Fibroblast of skin of right quadriceps (primary cell): ENCODE measurements at places on chromosomes 13 and 19.

- no peak for DNase-seq
These were observed 859.9 kb upstream of the SLC10A2 start for GRCh38 chr13:103926118-103926517.

- no peak for DNase-seq
These were observed 102.8 kb downstream of the STARD13 start for GRCh38 chr13:33182729-33183128.

DNA sequence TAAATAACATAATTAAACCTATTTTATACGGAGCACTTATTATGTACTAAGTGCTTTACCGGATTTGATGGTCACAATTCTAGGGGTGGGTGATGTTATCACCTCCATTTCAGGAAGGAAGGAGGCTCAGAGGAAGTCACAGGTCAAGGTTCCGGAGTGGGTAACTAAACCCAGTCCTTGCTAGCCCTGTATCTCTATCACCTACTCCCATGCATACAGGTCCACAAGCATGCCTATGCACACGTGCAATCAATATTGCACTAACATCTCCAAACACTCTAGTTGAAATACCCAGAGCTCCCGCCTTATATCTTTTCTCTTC lies 17.8 kb upstream of the FOSB start:
- DNase-seq, result no peak

GRCh38 chr13:67143544-67144115 lies 86.5 kb downstream of the PCDH9 start:
- DNase-seq, result no peak

GRCh38 chr13:39422845-39423565 lies 180.0 kb downstream of the LHFPL6 start:
- DNase-seq, result peak; percentile 33

- no peak for DNase-seq
These were observed 6.5 kb downstream of the PLEKHG2 start for GRCh38 chr19:39419003-39419402.

- DNase-seq, result no peak
These were observed 255.3 kb downstream of the TEX29 start for GRCh38 chr13:111575719-111576118.

GRCh38 chr13:25910991-25911419 lies 140.8 kb downstream of the SHISA2 start:
- no peak for DNase-seq

DNA sequence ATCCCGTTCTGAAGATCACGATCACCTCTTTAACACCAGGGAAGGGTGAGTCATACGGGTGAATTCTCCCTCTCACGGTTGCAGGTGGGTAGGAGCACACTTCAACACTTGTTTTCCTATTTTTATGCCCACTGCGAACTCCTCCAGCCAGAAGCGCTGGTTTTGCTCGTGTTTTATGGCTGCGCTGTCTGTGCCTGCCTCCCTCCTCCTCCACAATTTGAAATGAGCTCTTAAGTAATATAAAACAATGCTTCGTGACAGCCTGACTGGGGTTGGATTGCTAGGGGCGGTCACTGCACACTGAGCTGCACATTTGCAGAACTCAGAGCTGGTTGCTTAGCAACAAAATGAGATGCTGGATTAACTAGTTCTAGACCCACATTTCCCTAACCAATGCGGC lies 12.9 kb downstream of the CCDC70 start:
- DNase-seq, result no peak

GRCh38 chr19:49977881-49978280 lies 16.9 kb upstream of the SIGLEC11 start:
- no peak for DNase-seq

GRCh38 chr13:109672545-109672944 lies 113.8 kb downstream of the IRS2 start:
- DNase-seq, result peak; percentile 62

DNA sequence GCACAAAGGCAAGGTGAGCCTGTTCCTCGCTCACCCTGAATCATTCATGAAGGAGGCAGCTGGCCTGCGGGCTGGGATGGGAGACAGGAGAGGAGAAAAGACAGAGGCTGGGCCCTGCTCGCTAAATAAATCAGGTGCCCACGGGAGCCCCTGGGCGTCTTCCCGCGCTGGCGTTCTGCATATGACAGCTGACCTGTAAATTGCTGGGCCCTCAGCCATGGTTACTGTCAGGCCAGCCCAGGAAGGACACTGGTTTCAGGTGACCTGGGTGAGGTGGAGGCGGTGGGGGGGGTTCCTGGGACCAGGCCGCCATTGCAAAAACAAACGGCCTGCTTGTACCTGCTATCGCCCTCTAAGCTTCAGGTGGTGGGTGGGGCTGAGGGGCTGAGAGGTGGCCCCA lies 3.4 kb upstream of the PTBP1 start:
- DNase-seq, result no peak

GRCh38 chr13:29566206-29566605 lies 29.3 kb downstream of the SLC7A1 start:
- no peak for DNase-seq

- DNase-seq, result no peak
These were observed 245.4 kb upstream of the SPRY2 start for GRCh38 chr13:80586356-80586755.

DNA sequence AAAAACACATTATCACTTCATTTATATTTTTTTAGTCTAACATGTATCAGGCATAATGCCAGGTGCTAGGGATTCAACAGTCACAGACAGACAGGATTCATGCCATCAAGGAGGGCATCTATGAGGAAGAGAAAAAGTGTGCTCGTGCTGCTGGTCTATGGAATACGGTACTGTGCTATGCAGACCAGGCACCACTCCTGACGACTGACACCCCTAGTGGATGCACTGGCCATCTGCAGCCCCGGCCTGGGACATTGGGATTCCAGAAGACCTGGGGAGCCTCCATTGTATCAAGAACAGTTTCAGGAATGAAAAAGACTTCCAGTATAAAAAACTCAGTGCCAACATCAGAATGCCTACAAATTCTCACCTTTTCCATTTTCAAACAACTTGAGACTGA lies 94.0 kb downstream of the KLF12 start:
- no peak for DNase-seq

- peak; percentile 5 for DNase-seq
These were observed 79.2 kb downstream of the IRS2 start for GRCh38 chr13:109707044-109707741.

DNA sequence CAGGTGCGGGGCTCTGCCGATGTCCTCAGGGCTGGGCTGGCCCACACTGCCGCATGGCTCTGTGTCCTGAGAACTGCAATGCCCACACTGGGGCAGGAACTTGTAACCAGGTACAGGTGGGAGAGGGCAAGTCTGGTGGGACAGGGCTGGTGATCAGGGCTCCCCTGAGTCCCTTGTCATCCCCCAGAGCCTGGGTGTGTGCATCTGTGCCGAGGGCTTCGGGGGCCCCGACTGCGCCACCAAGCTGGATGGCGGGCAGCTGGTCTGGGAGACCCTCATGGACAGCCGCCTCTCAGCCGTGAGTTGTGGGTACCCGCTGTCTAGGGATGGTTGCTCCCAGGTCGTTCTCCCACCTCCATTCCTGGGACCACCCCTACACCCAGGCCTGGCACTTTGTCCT lies 30.5 kb downstream of the MEGF8 start:
- no peak for DNase-seq

GRCh38 chr13:31485183-31485582 lies 254.1 kb upstream of the RXFP2 start:
- peak; percentile 9 for DNase-seq

DNA sequence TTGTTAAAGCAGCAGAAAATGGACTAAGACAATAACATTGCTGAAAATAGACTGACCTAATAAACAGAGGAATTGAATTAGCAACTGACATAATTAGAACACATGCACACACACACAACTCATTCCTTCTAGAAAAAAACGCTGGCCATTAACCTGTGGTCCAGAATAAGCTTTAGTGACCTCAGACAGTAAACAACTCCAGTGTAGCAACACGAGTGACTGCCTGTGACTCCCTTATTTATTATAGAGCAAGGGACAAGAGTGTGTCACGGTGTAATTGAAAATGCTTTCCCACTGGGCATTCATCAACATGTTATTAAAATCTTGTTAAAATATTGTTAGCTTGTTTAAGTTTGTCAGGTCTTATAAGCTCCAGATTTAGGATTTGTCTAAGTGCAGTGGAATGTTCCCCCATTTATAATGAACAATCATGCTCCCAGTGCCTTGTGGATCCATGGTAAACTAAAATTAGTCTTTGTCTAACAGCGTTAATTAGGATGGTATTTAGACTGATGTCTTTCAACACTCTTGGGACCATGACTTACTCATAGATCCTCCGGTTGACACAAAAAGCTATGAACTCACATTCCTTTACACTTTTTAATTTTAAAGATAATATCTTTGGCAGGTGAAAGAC lies 111.7 kb upstream of the IRS2 start:
- peak; percentile 29 for DNase-seq

DNA sequence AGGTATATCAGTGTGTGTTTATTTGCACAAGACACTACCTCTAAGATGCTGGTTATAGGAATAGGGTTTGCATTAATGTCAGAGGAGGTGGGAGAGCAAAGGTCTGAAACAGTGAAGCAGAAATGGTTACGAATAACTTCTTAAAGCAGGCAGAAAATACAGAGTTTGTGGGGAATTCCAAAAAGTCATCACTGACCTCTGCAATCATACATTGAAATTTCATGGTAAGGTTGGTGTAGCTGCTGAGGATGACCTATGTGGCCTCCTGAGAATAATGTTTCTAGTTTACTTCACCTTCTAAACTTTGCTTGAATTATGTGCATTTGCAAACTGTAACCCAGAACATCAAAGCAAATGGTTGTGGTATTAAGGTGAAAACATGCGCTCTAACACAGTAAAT lies 280.1 kb downstream of the PCDH20 start:
- no peak for DNase-seq
